ENCODE measurements at places on chromosomes 11 and 22.

GRCh38 chr11:79025097-79025496 is 415.7 kb downstream of the TENM4 start:
- no peak for DNase-seq

GRCh38 chr22:23250056-23250784 is 69.9 kb downstream of the BCR start:
- no peak for DNase-seq

GRCh38 chr22:30717331-30717921 is 22.8 kb downstream of the OSBP2 start:
- DNase-seq, result peak; percentile 60

- no peak for DNase-seq
Observed at GRCh38 chr11:19345519-19345847, 104.7 kb upstream of the E2F8 start.

DNA sequence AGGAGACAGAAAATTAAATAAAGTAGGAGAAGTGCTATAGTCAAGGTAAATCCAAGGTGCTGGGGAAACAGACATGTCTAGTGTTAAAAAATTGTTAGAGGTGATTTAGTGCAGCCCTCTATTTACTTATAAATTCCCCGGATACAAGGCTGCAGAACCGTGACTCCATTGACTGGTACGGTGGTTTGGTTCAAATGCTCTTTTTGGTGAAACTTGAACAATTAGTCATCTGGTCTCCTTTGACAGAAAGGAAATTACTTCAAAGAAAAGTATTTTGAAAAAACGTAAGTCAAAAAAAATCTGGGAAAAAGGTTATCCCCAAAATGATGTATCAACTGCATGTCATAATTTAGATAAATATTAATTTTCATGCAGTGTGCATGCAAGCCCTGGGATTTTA is 399.2 kb downstream of the CNTN5 start:
- DNase-seq, result no peak

DNA sequence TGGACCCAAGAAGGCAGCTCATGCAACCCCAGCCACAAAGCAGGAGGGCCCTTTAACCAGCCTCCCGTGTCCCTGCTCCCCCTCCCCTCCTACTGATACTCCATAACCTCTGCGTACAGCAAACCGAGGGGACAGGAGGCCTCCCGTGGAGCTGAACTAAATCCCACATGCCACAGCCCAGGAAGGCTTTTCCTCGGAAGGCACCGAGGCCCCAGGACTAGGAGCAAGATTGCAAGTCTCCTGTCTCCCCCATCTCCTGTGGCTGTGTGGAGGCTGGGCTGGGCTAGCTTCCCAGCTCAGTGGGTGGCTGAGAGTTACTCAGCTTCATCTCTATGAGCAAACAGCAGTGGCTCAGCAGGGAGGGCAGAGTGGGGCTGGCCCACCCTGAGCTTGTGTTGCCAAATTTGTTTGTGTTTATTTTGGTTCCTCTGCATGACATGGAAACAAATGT is 62.7 kb upstream of the NECTIN1 start:
- no peak for DNase-seq

- DNase-seq, result no peak
Observed at GRCh38 chr22:35322126-35322525, 22.4 kb downstream of the TOM1 start.

DNA sequence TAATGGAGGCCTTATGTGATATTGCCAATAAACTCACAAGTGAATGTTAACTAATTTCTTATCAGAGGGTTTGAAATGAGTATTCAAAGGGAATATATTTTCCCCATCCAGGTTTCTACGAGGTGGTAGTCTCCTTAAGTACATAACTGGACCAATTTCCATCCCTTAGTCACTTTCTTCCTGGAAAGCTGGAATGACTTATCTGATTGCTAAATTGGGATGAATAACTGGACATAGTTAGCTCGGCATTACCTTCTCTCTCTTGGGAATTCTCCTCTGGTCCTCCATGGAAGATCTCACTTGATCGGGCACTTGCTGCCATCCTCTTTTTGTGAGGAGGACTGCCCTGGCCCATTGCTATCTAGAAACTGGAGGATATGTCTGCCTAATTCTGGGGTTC is 109.1 kb downstream of the TRPC6 start:
- DNase-seq, result no peak

DNA sequence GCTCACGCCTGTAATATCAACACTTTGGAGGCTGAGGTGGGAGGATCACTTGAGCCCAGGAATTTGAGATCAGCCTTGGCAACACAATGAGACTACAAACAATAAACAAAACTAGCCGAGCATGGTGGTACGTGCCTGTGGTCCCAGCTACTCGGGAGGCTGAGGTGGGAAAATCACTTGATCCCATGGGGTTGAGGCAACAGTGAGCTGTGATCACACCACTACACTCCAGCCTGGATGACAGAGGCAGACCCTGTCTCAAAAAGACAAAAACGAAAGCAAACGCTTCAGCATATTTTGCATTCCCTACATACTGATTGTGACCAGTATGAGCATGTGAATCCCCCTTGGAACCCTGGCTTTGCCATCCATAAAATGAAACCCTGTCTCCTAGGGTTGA is 33.9 kb upstream of the MN1 start:
- no peak for DNase-seq

DNA sequence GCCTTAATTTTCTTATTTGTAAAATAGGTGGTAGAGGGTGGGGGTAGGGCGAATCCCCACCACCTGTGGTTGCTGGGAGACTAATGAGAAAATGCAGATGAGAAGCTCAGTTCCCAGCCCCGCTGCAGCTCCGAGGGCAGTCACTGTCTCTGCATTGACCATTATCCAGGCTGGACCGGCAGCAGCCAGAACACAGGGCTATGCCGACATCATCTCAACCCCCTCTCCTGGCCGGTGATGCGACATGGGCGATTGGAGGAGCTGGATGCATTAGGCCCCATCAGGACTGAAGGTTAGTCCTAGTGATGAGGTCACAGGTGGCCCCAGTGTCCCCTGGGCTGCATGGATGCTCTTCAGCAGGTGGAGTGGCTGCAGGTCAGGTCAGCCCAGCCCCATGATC is 412.4 kb downstream of the CTTN start:
- DNase-seq, result no peak

- DNase-seq, result no peak
Observed at GRCh38 chr22:27307545-27308247, 493.9 kb downstream of the MN1 start.

DNA sequence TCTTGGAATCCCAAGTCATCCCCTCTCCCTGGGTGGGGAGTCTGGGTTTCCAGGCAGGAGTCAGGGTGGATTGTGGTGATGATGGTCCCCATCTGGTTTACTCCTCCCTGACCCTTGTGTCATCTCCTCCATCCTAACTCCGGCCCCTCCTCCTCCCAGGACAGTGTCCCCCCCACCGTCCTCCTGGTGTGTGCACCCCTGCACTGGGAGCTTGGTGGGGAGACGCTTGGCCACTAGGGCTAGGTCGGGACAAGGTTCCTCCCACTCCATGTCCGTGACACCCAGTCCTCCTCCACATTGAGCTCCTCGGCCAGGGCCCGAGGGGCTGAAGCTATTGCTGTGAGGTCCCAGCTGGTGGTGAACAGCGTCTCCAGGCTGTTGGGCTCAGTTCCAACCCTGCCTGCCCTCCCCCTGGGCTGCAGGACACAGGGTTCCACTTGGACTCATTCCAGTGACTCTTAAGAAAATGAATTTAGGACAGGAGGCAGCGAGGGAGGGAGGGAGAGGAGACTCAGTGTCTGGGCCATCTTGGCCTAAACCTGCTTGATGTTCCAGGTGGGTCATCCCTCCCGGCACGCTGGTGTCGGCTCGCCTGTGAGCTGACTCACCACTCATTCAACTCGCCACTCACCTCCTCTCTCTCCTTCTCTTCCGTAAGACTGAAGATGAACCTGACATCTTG is 433.2 kb downstream of the TBC1D22A start:
- DNase-seq, result no peak

GRCh38 chr11:44300844-44301563 is 8.9 kb downstream of the ALX4 start:
- DNase-seq, result no peak

Measured in activated CD4-positive, alpha-beta memory T cell treated with anti-CD3 and anti-CD28 coated beads for 36 hours (primary cell).